ENCODE measurements at places on chromosomes 5 and 9. TPM values are rescaled to one million over a fixed set of nuclear protein-coding genes. Genes with fewer than 3 reads are reported as not detected.

The DNAH5 gene
- total RNA-seq = not detected

The MTX3 gene
- 27.8 TPM for total RNA-seq

The DPP7 gene
- total RNA-seq = 375 TPM

The GCNT4 gene
- 0.70 TPM for total RNA-seq

The ENTREP1 gene
- not detected for total RNA-seq

The ITGA1 gene
- total RNA-seq = 1.6 TPM

The RGS7BP gene
- total RNA-seq = not detected

The CD274 gene
- total RNA-seq = 57.6 TPM

The MLLT3 gene
- 26.5 TPM for total RNA-seq
